ENCODE measurements at places on chromosomes 4 and X. TPM values are rescaled to one million over a fixed set of nuclear protein-coding genes. Genes with fewer than 3 reads are reported as not detected.

KDR gene
- total RNA-seq = 0.67 TPM

DIPK2B gene
- not detected for total RNA-seq

CTAG1B gene
- not detected for total RNA-seq

SAP30 gene
- total RNA-seq = 23.9 TPM

AREG gene
- total RNA-seq = not detected

NMU gene
- 0.80 TPM for total RNA-seq

AMBN gene
- not detected for total RNA-seq

MAGEB4 gene
- total RNA-seq = not detected

SLC49A3 gene
- 0.85 TPM for total RNA-seq

CCSER1 gene
- not detected for total RNA-seq

ITM2A gene
- total RNA-seq = not detected

DNA sequence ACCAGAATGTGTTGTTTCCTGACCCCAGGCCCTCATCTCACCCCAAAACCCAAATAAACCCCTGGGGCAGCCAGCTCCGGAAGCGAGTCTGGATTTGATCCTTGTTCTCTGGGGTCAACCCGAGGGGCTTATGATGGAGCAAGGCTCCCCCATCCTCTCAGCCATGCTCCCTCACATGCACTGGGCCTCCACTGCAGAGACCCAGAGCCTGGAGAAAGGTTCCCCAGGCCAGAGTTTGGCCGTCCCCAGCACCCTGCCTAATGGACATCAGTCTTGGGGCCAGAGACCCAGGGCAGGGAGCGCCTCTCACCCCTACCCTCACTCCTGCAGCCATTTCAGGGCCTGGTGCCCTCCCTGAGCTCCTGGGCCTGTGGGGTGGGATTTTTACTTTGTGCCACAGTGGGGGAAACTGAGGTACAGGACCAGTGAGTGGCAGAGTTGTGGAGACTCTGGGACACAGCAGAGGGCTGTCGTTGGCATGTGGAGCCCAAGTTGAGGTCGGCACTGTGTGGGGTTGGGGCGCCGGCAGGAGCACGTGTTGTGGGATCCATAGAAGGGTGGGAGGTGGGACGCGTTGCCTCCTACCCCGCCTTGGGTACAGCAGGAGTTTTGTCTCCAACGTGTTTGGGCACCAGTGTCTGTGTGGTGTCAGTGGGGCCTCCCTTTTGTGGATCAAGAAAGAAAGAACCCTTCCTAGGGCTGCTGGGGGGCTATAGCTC, 3.6 kb downstream of the FGFR3 start:
- no peaks in the 10 kb centered on the region for H3K4me1 ChIP-seq
- H3K27ac ChIP-seq = no peak overlapping the region
- H3K36me3 ChIP-seq = no peaks in the 10 kb centered on the region
- H3K27me3 ChIP-seq = peaks cover 3% of the 10 kb centered on the region
- no peak for DNase-seq

DNA sequence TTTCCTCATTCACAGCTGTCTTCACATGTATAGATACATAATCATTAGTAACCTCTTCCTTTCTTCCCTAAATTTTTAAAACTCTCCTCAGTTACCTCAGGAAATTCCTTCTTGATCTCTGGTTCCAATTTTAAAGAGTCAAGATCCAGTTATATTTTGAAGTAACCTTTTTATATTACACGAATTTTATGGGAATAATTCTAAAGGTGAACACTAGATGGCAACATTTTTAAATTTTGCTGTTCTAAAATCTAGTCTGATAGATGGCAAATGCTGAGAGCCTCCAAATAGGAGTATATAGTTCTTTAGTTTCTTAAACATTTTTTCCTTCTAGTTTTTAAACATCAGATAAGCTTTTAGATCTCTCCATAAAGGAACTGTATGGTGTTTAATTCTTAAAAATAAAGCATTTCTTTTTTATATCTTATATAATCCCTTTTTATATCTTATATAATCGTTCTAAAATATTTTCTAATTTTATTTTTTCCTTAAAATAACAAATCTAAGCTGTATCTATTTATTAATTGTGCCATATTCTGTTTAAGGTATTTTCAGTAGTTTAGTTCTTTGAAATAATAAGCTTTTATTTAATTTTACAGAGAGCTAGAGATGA, 37.9 kb upstream of the PAPSS1 start:
- no peak for DNase-seq
- no peak overlapping the region for H3K27ac ChIP-seq
- peaks cover 3% of the 10 kb centered on the region for H3K4me1 ChIP-seq
- H3K36me3 ChIP-seq = no peaks in the 10 kb centered on the region
- no peak overlapping the region for H3K4me3 ChIP-seq

DNA sequence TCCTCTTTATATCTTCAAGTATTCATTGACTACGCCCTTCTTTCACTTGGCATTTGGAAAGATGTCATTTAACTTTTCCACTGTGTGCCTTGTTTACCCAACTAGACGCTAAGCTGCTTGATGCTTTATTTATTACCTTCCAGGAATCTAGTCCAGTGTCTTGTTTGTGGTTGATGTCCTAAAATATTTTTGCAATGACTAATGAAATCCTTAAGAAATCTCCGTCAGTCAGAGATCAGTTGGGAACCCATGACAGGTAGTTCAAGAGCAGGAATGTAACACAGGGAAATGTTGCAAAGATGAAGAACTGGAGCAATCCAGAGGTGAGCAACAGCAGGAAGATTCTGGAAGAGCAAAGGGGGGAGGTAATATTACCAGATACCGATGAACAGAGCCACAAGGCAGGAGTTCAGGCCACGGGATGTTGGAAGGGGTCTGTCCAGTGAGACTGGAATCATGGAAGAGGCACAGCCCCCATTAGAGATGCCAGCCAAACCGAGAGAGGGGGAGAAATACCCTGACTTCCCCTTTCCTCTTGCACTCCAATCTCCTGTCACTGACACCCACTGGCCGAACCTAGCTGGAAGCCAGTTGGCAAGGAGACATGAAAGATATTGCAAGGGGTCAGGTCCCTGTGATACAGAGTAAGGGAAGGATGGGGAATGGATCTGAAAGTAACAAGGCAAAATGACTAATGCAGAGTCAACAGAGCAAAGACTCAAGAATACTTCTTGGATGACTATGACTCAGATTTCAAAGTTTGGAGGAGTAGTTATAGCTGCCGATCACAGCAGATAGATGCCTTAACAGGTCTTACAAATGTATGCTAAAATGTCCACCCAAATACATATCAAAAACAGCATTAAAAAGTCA, 62.7 kb upstream of the PHKA2 start:
- H3K27me3 ChIP-seq = no peaks in the 10 kb centered on the region
- H3K27ac ChIP-seq = no peak overlapping the region
- no peaks in the 10 kb centered on the region for H3K4me1 ChIP-seq
- no peak overlapping the region for H3K4me3 ChIP-seq
- H3K36me3 ChIP-seq = peaks cover 1% of the 10 kb centered on the region

DNA sequence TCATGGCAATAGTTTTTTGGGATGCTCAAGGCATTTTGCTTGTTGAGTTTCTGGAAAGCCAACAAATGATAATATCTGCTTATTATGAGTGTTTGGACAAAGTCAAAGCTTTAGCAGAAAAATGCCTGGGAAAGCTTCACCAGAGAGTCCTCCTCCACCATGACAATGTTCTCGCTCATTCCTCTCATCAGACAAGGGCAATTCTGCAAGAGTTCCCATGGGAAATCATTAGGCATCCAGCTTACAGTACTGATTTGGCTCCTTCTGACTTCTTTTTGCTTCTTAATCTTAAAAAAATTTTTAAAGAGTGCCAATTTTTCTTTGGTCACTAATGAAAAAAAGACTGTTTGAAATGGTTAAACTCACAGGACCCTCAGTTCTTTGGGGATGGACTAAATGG, 136.3 kb downstream of the UBE2K start:
- H3K27ac ChIP-seq = no peak overlapping the region
- H3K4me3 ChIP-seq = no peak overlapping the region
- peaks cover 3% of the 10 kb centered on the region for H3K4me1 ChIP-seq

- H3K4me3 ChIP-seq = no peak overlapping the region
- no peaks in the 10 kb centered on the region for H3K36me3 ChIP-seq
- no peak overlapping the region for H3K27ac ChIP-seq
- H3K27me3 ChIP-seq = peaks cover 3% of the 10 kb centered on the region
- no peaks in the 10 kb centered on the region for H3K4me1 ChIP-seq
Observed at GRCh38 chrX:155968326-155968661, 29.2 kb upstream of the IL9R start.

DNA sequence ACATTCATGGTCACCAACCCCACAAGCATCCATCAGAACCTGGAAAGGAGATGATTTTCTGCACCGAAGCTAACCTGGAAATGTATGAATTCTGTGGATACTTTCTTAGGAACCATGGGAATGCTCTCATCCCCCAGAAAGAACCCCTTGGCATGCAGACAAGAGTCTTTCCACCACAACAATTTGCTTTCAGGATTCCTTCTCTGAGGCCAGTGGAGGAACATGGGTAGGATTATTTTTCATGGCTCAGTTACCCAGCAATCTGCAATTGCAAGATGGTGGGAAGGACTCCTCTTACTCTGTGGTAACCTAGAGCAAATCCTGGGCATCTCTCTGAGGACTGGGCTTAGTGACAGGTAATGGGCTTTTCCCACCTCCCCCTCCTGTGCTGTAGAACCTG, 131.9 kb upstream of the MSX1 start:
- no peak overlapping the region for H3K27ac ChIP-seq
- no peak overlapping the region for H3K4me3 ChIP-seq
- H3K27me3 ChIP-seq = no peaks in the 10 kb centered on the region
- H3K4me1 ChIP-seq = no peaks in the 10 kb centered on the region
- DNase-seq = no peak

- H3K4me1 ChIP-seq = peaks cover 56% of the 10 kb centered on the region
- H3K36me3 ChIP-seq = peaks cover 5% of the 10 kb centered on the region
- H3K27ac ChIP-seq = no peak overlapping the region
- no peak for DNase-seq
Observed at GRCh38 chrX:21963731-21964405, 23.4 kb downstream of the SMS start.

DNA sequence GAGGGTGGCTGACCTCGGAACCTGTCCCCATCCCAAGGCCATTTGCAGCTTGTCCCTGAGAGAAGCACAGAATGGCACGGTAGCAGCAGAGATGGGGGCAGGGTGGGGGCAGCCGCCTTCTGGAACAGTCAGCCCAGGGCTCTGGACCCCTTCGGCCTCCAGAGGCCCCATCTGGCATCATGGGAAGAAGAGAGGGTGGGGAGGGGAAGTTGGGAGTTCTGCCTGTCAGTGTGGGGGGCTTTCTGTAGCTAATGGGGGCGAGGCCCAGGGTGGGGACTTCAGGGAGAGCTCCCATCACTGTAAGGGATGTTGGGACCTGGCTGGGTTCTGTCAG, 62.9 kb upstream of the ADRA2C start:
- peaks cover 31% of the 10 kb centered on the region for H3K27me3 ChIP-seq
- H3K4me3 ChIP-seq = no peak overlapping the region
- H3K4me1 ChIP-seq = peaks cover 11% of the 10 kb centered on the region
- no peak overlapping the region for H3K27ac ChIP-seq
- no peaks in the 10 kb centered on the region for H3K36me3 ChIP-seq
- no peak for DNase-seq

GRCh38 chr4:113106108-113106507, 56.7 kb downstream of the ANK2 start:
- no peak for DNase-seq
- H3K27ac ChIP-seq = no peak overlapping the region
- no peaks in the 10 kb centered on the region for H3K36me3 ChIP-seq

DNA sequence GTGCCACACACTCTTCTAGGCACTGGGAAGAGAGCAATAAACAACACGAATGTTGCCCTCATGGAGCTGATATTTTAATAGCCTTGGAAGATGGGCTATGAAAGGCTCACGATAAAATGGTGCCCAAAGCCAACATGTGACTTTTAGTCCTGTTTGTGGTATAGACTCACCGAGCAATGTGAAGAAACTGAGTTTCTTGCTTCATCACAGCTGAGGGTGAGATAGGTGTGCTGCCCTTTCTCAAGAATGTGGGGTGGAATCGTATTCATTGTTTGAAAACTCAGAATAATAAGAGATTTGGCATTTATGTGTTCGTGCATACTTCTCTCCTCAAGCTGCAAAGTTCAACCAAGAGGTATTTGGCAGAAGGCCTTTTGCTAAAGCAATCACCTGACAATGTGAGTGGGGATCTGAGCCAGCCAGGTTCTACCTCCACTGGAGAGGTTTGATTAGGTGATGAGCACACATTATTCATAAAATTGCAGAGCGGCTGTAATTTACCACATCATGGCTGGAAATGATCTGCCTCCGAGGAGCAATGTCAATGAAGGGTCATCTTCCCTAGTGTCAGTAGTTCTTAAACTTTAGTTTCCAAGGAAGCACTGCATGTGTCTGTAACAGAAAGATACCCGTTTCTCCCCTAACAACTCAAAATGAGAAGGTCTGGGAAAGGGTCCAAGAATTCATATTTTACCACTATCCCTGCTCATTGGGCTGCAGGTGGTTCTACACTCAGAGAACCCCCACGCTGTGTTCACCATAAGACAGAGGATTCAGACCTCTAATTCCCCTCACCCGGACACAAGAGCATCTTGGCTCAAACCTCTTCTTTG, 41.9 kb upstream of the CBR4 start:
- no peaks in the 10 kb centered on the region for H3K4me1 ChIP-seq
- no peak overlapping the region for H3K4me3 ChIP-seq
- H3K27ac ChIP-seq = no peak overlapping the region
- H3K27me3 ChIP-seq = no peaks in the 10 kb centered on the region
- DNase-seq = no peak
- no peaks in the 10 kb centered on the region for H3K36me3 ChIP-seq

DNA sequence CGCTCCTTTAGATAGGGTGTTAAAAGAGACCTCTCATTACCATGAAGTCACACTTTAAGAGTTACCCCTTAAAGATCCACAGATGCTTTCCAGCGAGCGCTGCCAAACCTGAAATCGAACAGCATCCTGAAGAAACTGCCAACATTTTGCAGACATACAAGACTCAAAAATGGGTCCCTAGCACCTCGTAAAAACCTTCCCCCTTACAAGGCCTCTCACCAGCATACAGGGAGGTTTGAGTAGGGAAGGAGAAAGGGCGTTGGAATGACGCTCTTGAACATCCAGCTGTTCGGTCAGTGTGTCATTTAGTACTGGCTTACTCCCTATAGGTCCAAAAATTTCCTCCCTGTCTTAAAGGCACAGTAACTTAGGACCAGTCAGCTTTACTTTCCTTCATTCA, 45.3 kb upstream of the PGRMC1 start:
- peaks cover 1% of the 10 kb centered on the region for H3K27me3 ChIP-seq
- H3K36me3 ChIP-seq = no peaks in the 10 kb centered on the region
- DNase-seq = no peak
- peaks cover 4% of the 10 kb centered on the region for H3K4me1 ChIP-seq

DNA sequence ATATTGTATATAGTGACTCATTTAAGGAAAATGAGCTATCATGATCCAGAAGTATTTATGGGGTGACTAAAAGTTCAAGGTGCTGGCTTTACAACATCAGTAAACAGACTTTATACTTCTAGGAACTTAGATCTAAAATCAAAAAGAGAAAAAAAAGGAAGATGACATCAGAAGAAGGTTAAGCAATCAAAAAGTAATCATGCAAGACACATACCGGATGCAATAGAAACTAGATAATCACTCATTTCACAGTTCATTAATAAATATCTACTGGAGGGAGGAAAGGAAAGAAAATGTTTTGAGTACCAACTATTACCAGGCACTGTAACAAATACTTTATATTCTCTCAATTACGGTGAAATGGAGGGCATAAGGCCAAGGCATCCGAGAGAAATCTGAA, 276.4 kb downstream of the SPRY1 start:
- DNase-seq = no peak
- H3K4me3 ChIP-seq = no peak overlapping the region
- H3K27me3 ChIP-seq = no peaks in the 10 kb centered on the region
- peaks cover 2% of the 10 kb centered on the region for H3K36me3 ChIP-seq
- H3K4me1 ChIP-seq = peaks cover 10% of the 10 kb centered on the region
- H3K27ac ChIP-seq = no peak overlapping the region

GRCh38 chr4:151599863-151600262, 160.9 kb downstream of the GATB start:
- no peaks in the 10 kb centered on the region for H3K36me3 ChIP-seq
- H3K27ac ChIP-seq = no peak overlapping the region
- no peak for DNase-seq
- no peak overlapping the region for H3K4me3 ChIP-seq
- H3K4me1 ChIP-seq = no peaks in the 10 kb centered on the region
- no peaks in the 10 kb centered on the region for H3K27me3 ChIP-seq
